Lung (tissue), 17 donors: ENCODE measurements at places on chromosomes 1 and 21. TPM values are rescaled to one million over a fixed set of nuclear protein-coding genes. Genes with fewer than 3 reads are reported as not detected.
A peak's percentile ranks its signal among the peaks of the same experiment; 100 is the strongest.

DNA sequence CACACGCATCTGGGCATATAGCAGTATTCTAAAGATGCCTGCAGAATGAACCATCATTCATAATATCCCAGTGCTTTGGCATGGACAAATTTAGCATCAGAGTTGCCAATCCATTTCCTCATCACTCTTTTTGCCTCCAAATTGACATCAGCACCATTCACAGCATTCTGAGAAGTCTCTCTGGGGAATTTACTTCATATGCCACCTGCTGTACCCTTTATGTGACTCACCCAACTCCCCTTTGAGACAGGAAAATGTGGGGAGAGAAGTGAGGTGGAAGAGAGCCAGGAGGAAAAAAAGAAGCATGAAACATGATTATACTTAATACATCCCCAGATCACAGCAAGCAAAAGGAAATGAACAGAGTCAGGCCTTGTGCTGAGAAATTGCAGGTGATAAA, 37.4 kb downstream of the RAB3B start:
- DNase-seq: no peak

DNA sequence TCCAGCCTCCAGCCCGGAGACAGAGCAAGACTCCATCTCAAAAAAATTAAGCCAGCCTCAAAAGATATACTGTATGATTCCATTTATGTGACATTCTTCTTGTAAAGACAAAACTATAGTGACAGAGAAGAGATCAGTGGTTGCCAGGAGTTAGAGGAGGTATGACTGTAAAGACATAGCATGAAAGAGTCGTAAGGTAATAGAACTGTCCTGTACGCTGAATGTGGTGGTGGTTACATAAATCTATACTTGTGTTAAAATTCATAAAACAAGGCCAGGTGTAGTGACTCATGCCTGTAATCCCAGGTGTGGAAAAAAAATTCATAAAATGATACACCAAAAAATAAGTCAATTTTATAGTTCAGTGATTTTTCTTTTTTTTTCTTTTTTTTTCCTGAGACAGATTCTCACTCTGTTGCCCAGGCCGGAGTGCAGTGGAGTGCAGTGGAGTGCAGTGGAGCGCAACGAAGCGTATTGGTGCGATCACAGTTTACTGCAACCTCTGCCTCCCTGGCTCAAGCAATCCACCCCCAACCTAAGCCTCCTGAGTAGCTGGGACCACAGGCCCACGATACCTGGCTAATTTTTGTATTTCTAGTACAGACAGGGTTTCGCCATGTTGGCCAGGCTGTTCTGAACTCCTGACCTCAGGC, 84.9 kb upstream of the CXADR start:
- no peak for DNase-seq

DNA sequence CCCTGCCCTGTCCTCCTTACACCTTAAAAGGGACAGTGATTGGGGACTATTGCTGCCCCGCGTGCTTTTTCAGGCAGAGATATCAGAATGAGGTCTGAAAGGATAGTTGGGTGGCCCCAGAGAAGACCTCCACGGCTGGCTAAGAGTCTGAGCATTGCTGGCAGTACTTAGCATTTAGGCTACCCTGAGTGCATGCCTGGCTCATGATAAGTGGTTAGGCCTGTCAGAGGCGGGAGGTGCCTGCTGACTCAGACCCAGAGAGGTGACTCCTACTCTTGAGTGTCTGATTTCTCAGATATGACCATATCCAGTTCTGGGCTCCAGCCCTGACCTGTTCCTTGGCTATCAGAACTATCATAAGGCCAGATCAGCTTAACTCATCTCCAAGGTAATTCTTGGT, 213.7 kb downstream of the PBX1 start:
- DNase-seq: peak; percentile 65

DNA sequence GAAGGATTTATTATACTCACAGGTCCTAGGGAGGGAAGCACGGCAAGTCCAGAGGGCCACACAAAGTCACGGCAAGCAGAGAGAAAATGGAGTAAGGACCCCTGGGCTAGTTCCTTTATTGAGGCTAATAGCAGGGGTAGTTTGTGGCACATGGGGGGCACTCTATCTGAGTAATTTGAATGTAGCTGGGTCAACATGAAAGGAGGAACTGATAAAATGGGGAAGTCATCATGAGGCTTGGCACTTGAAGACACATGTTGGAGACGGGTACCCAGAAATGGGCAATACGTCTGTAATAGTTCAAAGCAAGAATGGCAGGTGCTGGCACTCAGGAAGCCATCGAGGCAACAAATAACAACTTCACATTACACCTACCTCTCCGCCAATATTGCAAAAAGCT, 1136.4 kb downstream of the MRPL39 start:
- DNase-seq: no peak

GRCh38 chr1:89279011-89279466, 6.4 kb upstream of the GBP5 start:
- DNase-seq: no peak

GRCh38 chr1:165369255-165369848, 12.8 kb upstream of the LMX1A start:
- peak; percentile 54 for DNase-seq

DNA sequence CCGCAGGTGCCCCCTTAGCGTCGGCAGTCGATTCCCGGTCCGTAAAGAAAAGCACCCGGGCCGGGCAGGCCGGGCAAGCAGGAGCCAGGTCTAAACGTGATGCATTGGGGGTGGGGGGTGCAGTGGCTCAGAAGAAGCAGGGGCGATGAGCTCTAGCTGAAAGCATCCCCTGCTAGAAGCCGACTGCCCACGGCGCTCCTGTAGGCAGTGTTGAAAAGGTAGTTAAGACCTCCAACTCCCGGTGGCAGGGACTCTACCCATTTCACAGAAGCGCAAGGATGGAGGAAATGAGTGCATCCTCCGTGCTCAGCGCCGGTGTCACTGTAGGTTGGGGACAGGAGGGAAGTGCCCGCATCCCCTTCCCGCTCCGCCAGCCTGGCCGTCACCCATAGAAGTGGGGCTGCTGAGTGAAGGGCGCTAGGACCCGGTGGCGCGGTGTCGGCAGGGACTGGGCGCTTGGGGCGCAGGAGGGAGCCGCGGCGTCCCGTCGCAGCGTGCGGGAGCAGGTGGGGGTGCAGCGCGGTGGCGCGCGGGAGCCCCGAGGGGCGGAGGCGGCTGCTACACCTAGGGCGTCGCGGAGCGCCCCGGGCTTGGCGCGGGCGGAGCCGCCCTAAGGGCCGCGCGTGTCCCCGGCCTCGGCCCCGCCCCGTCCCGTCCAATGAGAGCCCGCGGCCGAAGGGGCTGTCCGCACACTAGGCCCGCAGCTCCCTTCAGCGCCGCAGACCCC, at the start of gene WNT2B:
Gene WNT2B, plus strand, starts transcription at position 688 of the 727 bp plus-strand sequence. CDS start 298 bp downstream, outside the sequence.
- DNase-seq: no peak

The IKBKE gene
- total RNA-seq: 15.8 TPM

- peak; percentile 88 for DNase-seq
Observed at GRCh38 chr1:1435106-1435903, at the start of gene VWA1. TSS of gene VWA1 (plus strand) at chr1:1435690. CDS start at chr1:1435749, 59 bp downstream.

DNA sequence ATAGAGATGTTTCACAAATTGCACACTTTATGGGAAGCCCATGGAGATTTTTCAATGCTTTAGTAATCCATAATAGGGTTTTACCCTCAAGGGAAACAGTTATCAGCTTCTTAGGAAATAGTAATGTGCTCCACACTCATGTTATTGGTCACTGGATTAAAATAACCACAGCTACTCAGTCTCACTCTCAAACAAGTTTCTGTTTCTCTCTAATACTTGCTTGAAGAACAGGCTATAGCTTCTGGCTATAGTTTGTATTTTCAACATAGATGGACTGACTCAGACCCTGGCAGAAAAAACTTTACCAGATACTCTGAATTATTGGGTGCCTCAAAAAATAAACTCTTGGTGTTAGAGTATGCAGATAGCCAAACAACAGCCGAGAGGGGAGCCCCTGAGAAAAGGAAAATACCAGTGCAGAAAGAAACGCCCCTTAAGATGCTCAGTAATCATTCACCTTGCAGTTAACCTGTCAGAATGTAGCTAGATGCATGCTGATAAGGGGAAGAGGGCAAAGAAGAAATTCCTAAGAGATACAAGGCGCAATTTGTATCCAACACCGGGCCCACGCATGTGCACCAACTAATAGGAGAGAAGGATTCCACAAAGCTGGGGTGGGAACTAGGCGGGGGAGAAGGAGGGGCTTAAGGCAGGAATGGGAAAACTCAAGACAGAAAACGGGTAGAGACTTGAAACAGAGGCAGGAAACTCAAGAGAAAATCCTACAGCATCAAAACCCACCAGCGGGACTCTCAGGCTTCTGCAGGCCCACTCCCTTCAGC, 30.4 kb upstream of the PDE4B start:
- DNase-seq: no peak

The KCND3 gene
- 12.1 TPM for total RNA-seq

The KANK4 gene
- 11.4 TPM for total RNA-seq

GRCh38 chr1:157176016-157176415, 37.8 kb upstream of the ETV3 start:
- DNase-seq: no peak

The SHE gene
- total RNA-seq: 33.5 TPM

DNA sequence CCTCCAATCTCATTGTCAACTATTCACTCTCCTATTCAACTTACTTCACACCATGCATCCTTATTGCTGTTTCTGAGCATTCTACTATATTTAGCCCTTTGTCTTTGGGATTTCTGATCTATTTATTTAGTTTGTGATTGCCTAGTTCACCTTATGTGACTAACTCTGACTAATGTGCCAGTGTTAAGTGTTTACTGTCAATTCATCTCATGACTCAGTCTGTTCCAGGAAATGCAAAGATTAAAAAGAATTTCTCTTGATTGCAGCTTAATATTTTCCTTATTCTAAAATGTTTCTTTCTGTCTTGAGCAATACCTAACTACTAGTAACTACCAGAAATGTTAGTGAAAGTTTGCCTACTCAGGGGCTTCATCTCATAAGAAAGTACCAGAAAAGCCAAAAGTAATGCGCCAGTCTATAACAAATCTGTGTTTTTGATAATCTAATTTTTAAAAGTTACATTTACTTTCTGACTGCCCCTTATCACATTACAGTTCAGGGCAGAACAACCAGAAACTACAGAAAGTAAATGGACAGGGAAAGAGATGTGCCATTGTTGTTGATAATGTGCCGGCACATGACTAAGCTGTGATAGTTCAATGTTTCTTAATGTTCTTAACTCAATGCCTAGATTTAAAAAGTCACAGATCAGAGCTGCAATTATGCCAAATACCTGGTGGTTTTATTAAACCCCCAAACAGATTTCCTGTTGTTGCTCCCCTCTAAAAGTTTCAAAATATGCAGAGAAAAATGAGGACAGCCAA, 556.5 kb downstream of the PTBP2 start:
- DNase-seq: no peak

GRCh38 chr1:69738458-69739250, 170.9 kb downstream of the LRRC7 start:
- no peak for DNase-seq

DNA sequence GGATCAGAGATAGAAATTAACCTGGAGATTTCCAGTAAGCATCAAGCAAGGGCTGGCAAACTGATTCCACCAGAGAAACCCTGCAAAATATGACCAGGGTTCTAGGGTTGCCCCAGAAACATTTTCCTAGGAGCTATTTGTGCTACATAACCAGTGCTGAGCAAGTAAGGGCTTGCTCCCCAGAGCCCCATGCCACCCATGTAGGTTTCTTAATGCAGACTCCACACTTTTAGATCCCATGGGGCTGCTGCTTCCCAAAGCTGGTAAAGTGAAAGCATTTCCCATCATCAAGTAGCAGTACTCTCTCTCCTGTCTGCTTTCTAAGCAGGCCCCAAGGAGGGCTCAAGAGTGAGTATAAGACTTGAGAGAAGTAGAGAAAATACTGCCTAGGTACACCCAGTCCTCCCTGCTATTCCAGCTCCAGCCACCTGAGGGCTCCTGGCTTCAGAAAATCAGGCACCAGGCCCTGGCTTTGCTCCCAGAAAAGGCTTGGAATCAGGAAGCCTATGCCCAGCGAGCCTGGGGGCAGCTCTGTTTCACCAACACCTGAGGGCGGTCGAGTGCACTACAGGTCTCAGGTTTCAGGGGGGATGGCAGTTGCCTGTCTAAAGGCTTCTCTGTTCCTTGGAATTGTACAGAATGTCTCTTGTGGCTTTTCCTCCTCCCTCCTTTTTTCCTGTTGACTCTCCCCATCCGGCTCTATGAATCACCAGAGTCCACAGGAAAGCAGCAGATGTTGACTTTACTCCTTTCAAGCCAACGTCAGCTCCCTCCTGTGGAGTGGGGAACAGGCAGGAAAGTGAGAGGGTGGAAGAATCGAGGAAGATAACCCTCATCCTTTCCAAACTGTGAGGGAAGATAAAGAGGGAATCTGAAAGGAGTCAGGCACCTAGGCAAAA, 6.2 kb upstream of the ANKRD35 start:
- peak; percentile 96 for DNase-seq

The DCST2 gene
- total RNA-seq: 1.7 TPM

DNA sequence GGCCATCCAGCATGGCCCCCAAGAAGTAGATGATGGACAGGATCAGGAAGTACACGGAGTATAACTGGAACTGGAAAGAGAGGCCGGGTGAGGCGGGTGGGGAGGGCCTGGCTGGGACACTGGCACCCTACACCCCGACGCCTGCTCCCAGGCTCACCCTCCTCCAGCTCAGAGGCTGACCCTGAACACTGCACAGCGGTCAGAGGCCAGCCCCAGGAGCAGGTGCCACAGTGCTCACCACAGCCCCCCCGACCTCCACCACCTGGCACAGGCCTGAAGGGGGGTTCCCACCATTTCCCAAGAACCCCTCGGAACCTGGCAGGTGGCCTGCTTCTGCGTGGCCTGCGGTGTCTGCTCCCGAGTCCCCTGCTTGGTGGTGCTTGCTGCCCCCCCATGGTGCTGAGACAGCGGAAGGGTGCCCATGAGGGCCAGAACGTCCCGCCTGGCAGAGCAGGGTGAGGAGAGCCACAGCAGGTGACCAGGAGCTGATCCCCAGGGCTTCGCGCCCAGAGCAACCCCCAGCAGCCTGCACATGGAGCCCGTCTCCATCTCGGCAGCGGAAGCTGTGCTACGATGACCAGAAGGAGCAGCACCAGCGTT, 26.1 kb downstream of the SLC19A1 start:
- no peak for DNase-seq

- peak; percentile 55 for DNase-seq
Observed at GRCh38 chr1:203649999-203650836, 23.6 kb downstream of the ATP2B4 start.

The TMEM183A gene
- total RNA-seq: 63.9 TPM

The GJA4 gene
- 22.6 TPM for total RNA-seq

The GIPC2 gene
- total RNA-seq: 2.4 TPM

- no peak for DNase-seq
Observed at GRCh38 chr1:108045460-108045859, 80.5 kb upstream of the VAV3 start.
